ENCODE measurements at places on chromosomes 13 and 19.

- DNase-seq = no peak
Measured at GRCh38 chr13:97440598-97441170, 6.7 kb downstream of the RAP2A start.

DNA sequence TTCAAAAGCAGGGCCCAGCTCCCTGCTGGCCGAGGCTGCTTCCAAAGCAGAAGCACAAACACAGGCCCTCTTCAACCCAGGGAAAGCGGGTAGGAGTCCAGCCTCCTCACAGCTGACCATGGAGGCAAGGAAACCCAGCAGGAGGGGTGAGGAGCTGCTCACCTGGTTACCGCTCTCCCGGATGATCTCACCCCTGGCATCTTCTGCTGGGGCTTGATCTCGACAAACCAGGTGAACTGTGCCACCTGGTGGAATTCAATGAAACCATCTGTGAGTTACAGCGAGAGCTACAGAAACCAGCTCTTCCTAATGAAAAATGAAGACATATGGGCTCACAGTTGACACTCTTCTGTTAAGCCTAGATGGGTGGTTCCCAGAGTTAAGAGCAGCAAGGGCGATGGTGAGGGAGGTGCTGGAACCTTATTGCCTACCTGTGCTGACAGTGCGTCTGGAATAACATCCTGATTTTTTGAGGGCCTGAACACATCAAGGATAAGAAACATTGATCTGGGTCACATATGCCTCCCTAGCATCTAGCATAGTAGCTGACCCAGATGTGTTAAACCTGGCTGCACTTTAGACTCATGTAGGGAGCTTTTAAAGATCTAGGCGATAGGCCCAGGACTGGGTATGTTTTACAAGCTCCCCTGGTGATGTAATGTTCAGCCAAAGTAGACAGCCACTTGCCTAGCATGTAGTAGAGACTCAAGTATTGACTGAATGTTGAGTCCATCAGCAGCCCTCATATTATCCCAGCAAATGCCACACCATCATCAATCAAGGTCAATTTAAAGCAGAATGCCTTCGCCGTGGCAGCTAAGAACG, 6.1 kb downstream of the DHRS12 start:
- peak; percentile 56 for DNase-seq

GRCh38 chr19:18290302-18291018, 9.0 kb upstream of the JUND start:
- peak; percentile 69 for DNase-seq

GRCh38 chr19:46014534-46014933, 8.3 kb downstream of the PGLYRP1 start:
- DNase-seq = no peak

GRCh38 chr19:3712663-3713611, 4.8 kb downstream of the TJP3 start:
- no peak for DNase-seq

DNA sequence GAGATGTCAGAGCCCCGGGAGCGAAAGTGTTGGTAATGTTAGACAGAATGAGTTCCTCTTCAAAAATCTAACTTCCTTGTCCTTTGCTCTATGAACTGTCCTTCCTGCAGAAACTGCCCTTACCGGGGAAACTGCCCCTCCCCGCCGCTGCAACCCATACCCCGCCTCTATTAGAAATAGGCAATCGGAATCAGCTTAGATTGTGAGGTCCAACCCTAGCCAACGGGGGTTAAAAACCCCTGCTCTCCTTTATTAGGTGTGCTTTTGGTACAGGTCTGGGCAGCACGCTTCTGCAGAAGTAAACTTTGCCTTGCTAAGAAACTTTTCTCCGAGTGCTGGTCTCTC, 11.5 kb upstream of the CAPNS1 start:
- no peak for DNase-seq

GRCh38 chr13:74274916-74275315, 140.7 kb upstream of the KLF12 start:
- DNase-seq = no peak

GRCh38 chr13:59607780-59608233, 555.9 kb downstream of the DIAPH3 start:
- no peak for DNase-seq

DNA sequence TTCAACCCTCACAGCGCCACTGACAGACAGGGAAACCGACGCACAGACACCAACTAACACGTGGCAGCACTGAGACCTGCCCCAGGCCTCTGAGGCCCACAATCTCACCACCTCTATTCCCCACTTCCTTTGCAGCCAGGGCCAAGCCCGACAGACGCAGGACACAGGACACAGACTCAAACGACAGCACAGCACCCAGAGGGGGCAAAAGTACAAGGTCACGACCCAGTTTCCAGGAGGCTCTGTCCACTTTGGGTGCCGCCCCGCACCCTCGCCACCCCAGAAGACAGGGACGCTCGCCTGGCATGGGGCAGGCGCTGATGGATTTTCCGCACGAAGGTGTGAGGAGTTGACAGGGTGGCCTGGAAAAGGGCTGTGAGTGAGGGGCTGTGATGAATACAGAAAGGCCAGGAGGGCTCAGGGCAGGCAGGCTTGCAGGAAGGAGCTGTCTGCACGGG, 48.8 kb downstream of the MLLT1 start:
- DNase-seq = no peak

- no peak for DNase-seq
Measured at GRCh38 chr13:94709001-94709834, 3.1 kb downstream of the SOX21 start.

- DNase-seq = no peak
Measured at GRCh38 chr13:87999788-88000187, 328.6 kb downstream of the SLITRK5 start.

GRCh38 chr19:35655600-35655999, 7.5 kb downstream of the COX6B1 start:
- no peak for DNase-seq

DNA sequence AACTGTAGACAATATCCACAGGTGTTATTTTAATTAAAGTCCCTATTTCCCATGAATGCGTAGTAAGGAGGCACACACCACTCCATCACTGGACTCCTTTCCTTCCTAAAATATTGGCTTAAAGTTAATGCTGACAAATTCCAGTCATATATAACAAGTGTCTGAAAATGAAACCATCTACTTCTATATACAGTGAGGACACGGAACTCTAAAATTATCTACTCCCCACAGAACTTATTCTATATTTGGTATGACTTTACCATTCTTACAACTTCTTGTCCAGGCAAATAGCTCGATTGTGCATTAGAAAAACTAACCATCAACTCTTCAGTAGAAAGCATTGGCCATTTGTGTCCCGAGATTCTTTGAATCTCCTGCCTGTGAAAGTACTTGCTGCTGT, 1560.2 kb downstream of the EFNB2 start:
- DNase-seq = no peak

DNA sequence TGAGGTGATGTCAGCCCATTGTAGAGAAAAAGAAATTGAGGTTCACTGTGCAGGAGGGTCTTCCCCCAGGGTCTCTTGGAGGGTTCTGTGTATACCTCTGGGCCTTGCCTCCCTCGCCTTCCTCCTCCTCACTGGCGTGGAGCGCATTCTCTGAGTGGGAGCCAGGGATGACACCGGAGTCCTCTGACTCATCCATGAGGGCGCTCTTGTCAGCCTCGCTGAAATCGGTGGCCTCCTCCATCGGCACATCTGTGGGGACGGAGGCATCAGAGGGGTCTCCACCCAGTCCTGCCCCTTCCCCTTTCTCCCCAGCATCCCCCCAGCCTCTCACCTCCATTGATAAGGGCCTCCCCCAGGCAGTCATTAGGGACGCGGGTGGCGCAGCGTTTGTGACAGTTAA, 16.2 kb downstream of the PRKD2 start:
- DNase-seq = no peak

DNA sequence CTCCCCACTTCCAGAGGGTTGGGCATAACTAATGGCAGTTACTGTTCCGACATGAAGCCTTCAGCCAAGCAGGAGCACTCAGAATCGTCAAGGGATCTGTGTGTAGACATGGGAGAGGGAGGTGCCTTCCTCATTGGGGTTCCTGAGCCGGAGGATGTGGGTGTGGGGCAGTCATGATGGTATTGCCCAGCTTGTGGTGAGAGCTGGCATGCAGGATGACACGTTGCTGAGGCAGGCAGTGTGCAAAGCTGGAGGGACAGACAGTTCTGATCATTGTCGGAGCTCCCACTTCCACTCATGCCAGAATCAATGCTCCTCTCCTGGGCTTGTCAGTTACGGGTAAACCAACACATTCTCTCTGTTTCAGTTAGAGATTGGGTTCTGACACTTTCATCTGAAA, 83.9 kb upstream of the TSC22D1 start:
- DNase-seq = no peak

GRCh38 chr13:46712524-46712923, 84.4 kb downstream of the ESD start:
- DNase-seq = no peak

GRCh38 chr13:80040196-80040980, 300.5 kb downstream of the SPRY2 start:
- no peak for DNase-seq

- peak; percentile 47 for DNase-seq
Measured at GRCh38 chr19:2507109-2507508, 31.2 kb downstream of the GADD45B start.

DNA sequence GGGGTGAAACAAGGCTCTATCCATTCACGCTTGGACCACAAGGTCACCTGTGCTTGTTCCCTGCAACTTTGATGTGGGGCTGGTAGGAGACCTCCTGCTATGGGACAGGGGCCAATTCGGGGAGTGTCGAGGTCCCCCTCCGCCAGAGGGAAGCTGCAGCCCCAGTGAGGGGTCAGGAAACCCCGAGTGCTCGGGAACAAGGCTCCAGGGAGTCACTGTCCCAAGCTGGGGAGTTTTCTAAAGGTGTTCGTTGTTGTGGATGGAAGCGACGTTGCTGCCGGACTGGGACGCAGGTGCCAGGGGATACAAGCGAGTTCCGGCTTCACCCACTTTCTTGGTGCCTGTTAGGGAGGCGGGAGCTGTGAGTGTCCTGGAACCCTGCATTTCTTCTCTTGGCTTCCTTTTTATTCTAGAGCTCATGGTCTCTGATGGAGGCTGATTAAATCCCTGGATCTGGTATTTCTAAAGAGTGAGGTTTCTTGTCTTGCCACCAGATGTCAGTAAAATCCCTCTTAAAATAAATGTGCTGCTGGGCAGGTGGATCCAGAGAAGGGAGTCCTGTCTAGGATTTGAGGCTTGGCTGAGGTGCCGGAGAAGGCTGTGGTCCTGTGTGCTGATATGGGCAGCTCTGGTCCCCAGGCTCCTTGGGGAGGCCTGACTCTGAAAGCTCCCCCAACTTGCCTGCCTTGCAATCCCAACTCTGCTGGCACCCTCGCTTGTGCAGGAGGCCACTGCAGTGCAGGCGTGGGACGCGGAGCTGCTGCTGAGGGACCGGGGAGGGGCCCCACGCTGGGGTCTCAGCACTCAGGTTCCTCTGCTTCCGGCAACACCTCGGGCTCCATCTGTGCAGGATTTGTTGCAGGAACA, 153.9 kb downstream of the TEX29 start:
- DNase-seq = no peak

DNA sequence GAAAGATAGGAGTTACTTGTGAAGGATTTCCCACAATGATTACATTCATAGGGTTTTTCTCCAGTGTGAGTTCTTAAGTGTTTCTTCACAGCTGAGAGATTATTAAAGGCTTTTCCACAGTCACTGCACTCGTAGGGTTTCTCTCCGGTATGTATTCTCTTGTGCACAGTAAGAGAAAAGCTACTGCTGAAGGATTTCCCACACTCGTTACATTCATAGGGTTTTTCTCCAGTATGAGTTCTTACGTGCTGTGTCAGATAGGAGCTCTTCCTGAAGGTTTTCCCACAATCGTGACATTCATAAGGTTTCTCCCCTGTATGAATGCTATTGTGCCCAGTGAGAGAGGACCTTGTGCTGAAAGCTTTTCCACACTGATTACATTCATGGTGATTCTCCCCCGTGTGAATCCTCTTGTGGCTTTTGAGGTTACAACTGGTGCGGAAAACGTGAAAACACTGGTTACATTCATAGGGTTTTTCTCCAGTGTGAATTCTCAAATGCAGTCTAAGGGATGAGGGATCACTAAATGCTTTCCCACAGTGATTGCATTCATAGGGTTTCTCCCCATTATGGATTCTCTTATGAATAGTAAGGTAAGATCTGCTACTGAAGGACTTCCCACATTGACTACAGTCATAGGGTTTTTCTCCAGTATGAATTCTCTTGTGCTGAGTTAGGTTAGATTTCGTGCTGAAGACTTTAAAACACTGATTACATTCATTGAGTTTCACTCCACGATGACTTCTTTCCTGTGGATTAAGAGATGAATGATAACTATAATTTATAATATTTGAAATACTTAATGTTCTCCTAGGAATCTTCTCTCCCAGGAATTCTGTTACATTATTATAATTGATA, 20.6 kb downstream of the ZNF558 start:
- DNase-seq = no peak

DNA sequence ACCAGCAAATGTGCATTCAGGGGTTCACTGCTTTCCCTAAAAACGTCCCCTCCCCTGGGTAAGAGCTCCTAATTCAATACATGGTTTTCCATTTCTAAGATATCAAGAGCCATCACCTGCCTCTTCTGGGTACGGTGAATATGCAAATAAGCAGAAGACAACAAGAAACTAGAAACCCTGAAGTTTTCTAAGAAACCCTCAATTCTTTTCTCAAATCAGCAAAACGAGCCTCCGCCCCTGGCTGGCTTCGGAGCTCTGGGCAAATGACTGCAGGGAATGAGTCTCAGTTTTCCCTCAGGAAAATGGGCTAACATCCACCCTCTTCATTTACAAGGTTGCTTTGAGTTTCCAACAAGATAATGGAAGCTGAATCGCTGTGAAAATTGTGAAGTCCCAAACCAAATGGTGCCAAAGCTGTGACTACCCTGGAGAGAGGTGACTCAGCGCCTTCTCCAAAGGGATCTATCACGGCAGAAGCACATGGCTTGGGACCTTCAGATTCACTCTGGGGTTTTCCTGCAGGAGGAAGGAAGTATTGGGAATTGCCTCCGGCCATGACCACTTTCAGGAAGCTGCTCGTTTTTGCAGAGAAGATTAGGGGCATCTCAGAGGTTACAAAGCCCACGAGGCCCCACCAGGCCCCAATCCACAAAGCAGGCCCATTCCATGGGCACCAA, 26.6 kb downstream of the KLF2 start:
- DNase-seq = no peak

Data from T-cell (primary cell).